ENCODE measurements at places on chromosomes 13 and 19. TPM values are rescaled to one million over a fixed set of nuclear protein-coding genes. Genes with fewer than 3 reads are reported as not detected.

- DNase-seq = no peak
Observed at GRCh38 chr13:21365574-21365973, 93.5 kb downstream of the ZDHHC20 start.

Gene GDF15
- total RNA-seq = 120 TPM

DNA sequence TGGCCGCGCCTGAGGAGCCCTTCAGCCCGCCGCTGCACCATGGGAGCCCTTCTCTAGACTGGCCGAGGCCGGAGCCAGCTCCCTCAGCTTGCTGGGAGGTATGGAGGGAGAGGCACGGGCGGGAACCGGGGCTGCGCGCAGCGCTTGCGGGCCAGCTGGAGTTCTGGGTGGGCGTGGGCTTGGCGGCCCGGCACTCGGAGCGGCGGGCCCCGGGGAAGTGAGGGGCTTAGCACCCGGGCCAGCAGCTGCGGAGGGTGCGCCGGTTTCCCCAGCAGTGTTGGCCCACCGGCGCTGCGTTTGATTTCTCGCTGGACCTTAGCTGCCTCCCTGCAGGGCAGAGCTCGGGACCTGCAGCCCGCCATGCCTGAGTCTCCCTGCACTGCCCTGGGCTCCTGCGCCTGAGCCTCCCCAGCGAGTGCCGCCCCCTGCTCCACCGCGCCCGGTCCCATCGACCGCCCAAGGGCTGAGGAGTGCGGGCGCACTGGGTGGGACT, 1890.0 kb upstream of the PCDH20 start:
- no peak for DNase-seq

GRCh38 chr13:88068975-88069374, 397.8 kb downstream of the SLITRK5 start:
- no peak for DNase-seq

Gene IRGC
- not detected for total RNA-seq
